ENCODE measurements at places on chromosomes 4 and X. TPM values are rescaled to one million over a fixed set of nuclear protein-coding genes. Genes with fewer than 3 reads are reported as not detected.
A peak's percentile ranks its signal among the peaks of the same experiment; 100 is the strongest.

- DNase-seq = no peak
Observed at GRCh38 chr4:97317201-97317600, 826.1 kb downstream of the STPG2 start.

DNA sequence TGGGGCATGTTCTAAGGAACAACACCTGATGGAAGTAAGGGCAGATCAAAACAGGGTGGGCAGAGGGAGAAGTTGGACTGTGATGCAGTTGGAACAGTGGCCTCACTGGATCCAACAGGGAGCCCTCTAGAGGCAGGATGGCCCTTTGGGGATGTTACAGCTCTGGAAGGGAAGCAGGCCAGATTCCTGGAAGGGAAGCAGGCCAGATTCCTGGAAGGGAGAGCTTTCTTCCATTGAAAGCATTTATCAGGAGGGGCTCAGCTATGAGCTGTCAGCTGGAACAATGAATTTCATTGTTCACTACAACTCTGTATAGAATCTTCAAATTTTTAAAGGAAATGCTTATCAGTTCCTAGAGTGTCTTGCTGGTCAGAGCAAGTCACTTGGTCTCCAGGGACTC is 17.7 kb downstream of the IL15 start:
- peak; percentile 24 for DNase-seq

GRCh38 chr4:171929477-171929876 is 116.3 kb downstream of the GALNTL6 start:
- DNase-seq = no peak

DNA sequence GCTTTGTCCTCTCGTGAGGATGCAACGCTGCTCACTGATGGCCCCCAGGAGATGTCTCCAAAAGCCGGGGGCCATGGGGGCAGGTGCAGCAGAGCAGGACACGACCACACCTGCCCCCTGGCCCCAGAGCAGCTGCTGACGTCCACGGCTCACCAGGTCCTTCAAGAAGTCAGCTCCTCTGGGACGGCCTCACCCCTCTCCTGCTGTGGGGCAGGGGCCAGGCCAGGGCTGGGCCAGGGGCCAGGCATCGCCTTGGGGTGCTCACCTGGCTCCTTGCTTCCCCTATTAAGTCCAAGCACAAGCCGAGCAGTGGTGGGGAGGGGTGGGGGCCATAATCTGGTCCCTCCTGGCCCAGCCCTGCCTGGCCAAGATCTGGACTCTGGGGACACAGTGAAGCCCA is 28.6 kb upstream of the MXD4 start:
- DNase-seq = peak; percentile 49

- no peak for DNase-seq
Observed at GRCh38 chr4:151389311-151389710, 19.7 kb upstream of the FHIP1A start.

DNA sequence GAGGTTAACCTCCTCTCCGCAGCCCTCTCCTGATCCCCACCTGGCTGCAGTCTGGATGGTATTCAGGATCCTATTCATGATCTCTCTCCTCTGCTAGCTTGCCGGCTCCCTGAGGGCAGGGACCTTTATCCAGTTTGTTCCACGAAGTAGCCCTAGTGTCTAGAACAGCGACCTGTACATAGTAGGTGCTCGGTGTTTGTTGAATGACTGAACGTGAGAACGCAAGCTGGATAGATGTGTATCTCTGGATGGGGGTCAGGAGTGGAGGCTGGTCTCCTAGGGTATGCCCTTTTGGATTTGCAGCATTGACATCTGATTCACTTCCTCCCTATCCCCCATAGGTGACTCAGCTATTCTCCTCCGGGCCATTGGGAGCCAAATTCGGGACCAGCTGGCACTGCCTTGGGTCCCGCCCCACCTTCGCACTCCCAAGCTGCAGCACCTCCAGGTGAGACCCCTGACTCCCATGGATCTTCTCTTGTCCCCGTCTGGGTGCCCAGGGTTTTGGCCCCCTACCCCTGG is 7.3 kb downstream of the CCDC22 start:
- DNase-seq = no peak

- DNase-seq = no peak
Observed at GRCh38 chr4:17476853-17477252, 35.0 kb downstream of the QDPR start.

DNA sequence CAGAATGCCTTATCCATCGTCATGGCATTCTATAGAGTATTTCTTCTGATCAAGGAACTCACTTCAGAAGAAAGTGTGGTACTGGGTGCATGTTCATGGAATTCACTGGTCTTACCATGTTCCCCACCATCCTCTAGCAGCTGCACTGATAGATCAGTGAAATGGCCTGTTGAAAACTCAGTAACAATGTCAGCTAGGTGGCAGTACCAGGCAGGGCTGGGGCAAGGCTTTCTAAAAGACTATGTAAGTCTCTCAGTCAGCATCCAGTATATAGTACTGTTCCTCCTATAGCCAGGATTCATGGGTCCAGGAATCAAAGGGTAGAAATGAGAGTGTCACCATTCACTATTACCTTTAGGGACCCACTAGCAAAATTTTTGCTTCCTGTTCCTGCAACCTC is 15.8 kb upstream of the LDB2 start:
- no peak for DNase-seq

- DNase-seq = no peak
Observed at GRCh38 chr4:98476891-98477290, 181.5 kb downstream of the TSPAN5 start.

GRCh38 chr4:8504279-8505007 is 63.9 kb downstream of the TRMT44 start:
- no peak for DNase-seq

DNA sequence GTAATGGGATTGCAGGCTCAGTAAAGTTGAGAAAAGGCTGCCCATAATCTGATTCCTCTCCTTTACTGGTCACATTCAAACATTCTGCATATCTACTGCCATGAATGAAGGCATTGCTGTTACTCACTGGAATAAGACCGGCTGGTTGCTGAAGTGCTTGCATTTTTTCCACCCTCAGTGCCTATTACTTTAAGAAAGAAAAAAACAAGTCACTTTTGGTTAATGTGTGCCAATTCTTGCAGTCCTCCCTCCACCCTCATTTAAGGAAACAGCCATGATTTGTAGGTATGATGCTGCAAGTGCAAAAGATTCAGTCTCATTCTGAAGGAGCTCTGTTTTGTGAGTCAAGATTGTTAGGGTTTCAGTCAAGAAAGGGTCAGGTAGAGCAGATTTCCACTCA is 94.9 kb downstream of the EMCN start:
- no peak for DNase-seq

DNA sequence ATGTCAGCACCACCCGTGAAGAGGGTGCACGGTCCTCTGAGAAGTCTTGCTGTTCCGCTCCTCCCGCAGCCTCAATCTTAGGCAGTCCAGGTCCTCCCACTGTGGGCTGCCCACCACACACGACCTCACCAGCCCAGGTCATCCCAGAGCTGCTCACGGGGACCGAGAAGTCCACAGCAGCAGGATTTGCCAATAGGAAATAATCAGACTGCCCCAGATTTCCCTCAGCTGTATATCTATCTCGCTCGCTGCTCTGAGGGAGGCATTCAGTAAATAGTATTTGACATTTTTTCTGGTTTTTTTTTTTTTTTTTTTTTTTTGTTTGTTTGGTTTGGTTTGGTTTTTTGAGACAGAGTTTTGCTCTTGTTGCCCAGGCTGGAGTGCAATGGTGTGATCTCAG is 83.8 kb downstream of the STOX2 start:
- DNase-seq = no peak

The NPY1R gene
- 2.8 TPM for total RNA-seq

The KLB gene
- 1.0 TPM for total RNA-seq

The MAGEC2 gene
- not detected for total RNA-seq

The CXCL1 gene
- 3.2 TPM for total RNA-seq

The GAB3 gene
- 2.5 TPM for total RNA-seq

The SLC9B1 gene
- total RNA-seq = 1.4 TPM

The TMEM150C gene
- 1.6 TPM for total RNA-seq

The MAGEA3 gene
- not detected for total RNA-seq

The TENM3 gene
- 19.2 TPM for total RNA-seq

The STPG2 gene
- total RNA-seq = 1.3 TPM
